ENCODE measurements at places on chromosomes 1 and 21.

- DNase-seq = peak; percentile 85
These were observed 448 bp upstream of the ASAP3 start for GRCh38 chr1:23484253-23485001.

DNA sequence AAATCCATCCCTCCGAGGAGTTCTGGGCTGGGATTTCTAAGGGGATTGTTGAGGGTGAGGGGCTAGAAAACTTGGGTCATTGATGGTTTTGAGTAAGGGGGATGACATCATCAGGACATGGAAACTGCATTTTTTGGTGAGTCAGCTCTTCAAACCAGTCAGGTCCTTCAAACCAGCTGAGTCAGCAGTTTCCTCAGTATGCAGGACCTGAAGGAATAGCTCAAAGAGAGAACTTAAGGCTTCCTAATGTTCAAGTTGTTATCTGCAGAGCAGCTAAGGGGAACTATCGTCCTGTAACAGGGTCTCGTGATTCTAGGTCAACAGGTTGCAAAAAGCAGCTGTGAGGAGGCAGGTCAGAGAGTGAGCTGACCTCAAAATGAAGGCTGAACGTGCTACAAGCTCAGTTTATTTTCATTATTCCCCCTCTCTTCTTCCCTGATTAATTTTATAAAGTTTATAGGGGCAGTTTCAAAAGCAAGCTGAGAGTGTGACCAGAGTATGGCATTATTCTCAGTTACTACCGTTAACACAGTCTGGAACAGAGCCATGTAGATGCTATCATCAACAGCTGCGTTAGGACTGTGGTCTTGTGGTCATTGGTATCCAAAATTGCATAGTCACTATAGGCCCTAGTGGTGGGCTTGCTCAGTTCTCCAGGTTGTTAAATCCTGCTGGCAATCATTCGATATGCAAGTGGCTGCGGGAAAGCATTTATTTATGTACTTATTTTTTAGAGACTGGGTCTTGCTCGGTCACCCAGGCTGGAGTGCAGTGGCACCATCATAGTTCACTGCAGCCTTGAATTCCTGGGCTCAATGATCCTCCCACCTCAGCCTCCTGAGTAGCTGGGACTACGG lies 10.7 kb upstream of the SDC3 start:
- DNase-seq = no peak

- no peak for DNase-seq
These were observed 110.0 kb downstream of the GLUL start for GRCh38 chr1:182281541-182281940.

- no peak for DNase-seq
These were observed 923.2 kb downstream of the LTN1 start for GRCh38 chr21:28069450-28069923.

DNA sequence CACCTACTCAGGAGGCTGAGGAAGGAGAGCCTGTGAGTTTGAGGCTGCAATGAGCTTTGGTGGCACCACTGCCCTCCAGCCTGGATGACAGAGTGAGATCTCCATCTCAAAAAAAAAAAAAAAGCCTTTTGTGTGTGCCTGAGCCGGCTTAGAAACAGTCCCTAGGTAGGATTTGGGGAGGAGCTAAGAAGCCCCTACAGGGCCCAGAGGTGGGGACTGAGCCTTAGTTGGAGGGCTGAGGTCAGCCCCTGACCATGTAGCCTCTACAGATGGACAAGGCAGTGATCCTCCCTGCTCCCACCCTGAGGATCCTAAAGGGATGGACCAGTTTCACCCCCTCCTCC lies 2.5 kb downstream of the ADAMTSL4 start:
- no peak for DNase-seq

DNA sequence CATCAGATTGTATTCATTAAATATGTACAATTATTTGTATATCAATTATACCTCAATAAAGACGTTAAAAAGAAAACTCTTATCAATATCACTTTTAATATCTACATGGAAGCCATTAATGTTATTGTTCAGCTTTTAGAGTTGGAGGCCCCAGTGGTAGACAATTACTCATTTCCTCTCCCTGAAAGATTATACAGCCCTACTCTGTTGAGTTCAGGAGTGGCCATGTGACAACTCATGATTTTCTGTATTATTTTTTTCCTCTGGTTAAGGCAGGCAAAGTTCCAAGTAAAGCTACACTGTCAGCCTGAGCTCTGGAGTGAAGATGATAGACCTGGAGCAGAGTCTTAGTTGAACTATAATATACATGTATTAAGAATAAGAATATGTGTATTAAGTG lies 247.9 kb upstream of the B3GALT2 start:
- no peak for DNase-seq

DNA sequence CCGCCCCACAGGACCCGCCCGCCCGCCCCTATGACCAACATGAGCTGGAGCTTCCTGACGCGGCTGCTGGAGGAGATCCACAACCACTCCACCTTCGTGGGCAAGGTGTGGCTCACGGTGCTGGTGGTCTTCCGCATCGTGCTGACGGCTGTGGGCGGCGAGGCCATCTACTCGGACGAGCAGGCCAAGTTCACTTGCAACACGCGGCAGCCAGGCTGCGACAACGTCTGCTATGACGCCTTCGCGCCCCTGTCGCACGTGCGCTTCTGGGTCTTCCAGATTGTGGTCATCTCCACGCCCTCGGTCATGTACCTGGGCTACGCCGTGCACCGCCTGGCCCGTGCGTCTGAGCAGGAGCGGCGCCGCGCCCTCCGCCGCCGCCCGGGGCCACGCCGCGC lies 7.9 kb upstream of the IBA57 start:
- DNase-seq = no peak

- no peak for DNase-seq
These were observed 65.8 kb upstream of the VAMP3 start for GRCh38 chr1:7705048-7705907.

DNA sequence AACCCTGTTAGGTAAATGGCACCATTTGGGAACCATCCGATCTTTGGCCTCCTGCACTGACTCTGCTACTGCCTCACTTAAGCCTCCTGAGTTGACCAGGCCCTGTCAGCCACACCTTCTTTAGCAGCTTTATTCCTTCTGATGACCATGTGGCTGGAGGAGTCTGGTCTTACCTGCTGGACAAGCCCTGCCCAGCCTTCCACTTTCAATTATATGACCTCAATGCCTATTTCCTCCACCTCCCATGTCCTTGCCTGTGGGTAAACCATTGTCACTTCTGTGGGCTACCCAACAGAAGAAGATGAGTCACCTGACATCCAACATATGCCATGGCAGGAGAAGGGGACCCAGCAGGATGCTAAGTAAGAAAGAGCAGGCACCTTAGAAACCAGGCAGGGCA lies 393.8 kb downstream of the NTNG1 start:
- no peak for DNase-seq

DNA sequence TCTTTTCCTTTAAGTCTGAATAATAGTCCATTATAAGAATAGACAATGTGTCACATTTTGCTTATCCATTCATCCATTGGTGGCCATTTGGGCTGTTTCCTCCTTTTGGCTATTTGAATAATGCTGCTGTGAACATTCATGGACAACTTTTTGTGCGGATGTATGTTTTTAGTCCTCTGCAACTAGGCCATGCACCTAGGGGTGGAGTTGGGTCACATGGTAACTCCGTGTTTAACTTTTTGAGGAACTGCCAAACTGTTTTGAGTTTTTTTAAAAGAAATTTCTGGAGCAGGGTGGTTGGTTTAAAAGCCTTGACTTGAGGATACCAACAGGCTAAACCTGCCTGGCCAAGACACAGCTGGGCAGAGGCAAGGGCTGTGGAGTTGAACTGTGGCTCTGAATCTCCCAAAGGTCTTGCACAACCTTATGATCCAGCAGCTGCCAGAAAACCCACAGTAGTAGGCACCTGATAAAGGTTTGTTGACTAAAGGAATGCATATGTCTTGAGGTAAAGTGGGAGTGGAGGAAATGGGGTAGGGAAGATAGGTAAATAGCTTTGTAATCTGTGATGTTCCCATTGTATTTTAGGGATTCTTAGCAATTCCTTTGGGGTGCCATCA lies 5.6 kb upstream of the RPTN start:
- no peak for DNase-seq

DNA sequence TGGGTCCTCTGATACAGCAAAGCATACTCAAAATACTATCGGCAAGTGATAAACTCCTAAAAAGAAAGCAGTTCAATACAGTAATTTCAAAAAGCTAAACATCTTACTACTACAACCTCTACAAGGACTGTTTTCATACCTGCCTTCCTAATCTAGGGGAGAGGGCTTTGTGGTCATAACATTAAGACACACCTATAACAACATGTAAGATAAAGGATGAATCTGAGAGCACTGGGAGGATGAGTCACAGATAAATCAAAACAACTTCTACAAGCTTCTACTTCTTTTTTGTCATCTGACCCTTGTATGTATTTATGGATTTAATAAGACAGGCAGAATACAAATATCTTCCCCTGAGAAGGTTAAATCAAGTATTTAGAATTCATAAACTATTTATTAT lies 40.0 kb downstream of the LTN1 start:
- DNase-seq = no peak

DNA sequence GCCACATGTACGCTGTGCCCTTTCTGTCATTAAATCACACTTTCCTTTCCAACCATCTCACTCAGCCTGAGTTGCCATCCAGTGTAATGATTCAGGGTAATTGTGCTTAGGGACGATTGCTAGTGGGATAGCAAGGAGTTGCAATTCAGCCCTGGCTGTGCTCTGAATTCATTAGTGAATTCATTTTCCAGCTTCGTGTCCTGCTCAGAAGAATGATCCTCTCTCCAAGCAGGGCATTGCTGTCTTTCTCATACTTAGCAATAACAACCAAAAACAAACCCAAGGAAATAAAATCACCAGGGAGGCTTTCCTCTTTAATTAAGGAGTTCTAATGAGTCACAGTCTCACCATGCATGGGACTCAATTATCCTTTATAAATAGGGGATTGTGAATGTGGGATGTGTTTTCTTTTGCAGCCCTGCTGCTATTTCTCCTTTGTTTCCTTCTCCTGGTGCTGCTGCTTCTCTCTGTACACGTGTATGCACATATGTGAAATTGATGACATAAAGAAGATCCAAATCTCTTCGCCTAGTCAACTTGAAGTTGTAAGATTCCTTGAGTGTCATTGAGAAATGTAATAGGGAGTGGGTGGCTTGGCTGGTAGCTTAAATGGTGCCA lies 167.0 kb downstream of the TSEN15 start:
- no peak for DNase-seq

GRCh38 chr1:29648798-29649188 lies 412.5 kb downstream of the PTPRU start:
- DNase-seq = no peak

DNA sequence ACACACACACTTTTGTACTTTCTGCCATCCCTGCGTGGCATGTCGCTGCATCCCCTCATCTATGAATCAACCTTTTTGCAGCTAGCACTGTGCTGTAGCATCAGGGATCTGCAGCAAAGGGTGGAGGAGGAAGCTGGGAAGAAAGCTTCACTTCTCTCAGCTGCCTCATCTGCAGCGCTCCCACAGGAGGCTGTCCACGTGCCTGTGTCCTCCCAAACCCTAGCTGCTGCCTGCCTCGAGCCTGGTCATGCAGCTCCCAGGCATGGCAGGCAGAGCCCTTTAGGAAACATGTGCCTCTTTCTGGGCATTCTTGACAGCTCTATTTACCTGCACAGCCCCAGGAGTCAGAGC lies 262.1 kb upstream of the SGIP1 start:
- no peak for DNase-seq

- no peak for DNase-seq
These were observed 1093.2 kb upstream of the ADGRL4 start for GRCh38 chr1:80099713-80100112.

- DNase-seq = no peak
These were observed 134.0 kb downstream of the CLEC20A start for GRCh38 chr1:178362747-178363146.

DNA sequence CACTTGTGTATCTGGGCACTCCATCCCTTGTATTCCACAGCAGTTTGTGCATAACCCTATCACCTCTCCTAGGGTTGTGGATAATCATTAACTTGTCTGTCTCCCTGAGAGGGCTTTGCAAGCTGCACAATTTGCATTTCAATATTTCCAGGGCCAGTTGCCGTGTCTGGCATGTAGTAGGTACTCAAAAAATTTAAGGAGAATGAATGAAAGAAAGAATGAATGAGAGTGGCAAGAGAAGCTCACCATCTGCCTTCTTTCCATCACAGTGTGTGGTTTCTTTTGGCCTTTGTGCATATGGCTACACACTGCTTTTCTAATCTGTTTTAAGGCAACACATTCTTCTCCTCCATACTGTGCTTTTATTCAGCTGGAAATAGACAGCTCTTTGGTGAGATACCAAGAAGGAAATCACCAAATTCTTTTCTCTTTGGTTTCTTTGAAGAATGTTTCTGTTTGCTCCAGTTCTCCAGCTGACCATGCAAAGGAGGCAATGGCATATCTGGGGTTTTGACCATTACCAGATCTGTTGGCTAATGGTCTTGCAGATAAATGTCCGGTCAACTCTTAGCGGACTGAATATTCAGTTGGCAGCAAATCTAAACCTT lies 49.4 kb downstream of the NGF start:
- no peak for DNase-seq

GRCh38 chr1:107637101-107637500 lies 327.9 kb downstream of the VAV3 start:
- no peak for DNase-seq

DNA sequence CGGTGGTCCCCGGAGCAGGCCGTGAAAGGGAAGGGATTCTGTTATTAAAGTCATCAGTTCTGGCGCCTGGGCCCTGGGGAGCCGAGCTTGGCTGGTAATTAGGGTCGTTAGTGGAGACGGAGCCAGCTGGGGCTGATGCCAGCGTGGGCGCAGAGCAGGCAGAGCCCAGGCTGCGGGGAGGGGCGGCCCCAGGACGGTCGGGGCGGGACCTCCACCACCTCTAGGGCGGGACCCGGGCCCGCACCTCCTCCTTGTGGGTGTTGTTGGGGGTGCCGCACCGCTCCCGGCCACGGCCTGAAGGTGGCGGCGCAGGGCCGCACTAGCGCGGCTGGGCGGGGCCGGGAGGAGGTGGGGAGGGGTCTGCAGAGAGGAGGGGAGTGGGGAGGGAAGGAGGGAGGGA lies 470.6 kb downstream of the PTPRU start:
- no peak for DNase-seq

GRCh38 chr1:233662575-233663304 lies 48.8 kb downstream of the KCNK1 start:
- DNase-seq = no peak

- DNase-seq = no peak
These were observed 155.8 kb downstream of the DPYD start for GRCh38 chr1:97764991-97765390.

DNA sequence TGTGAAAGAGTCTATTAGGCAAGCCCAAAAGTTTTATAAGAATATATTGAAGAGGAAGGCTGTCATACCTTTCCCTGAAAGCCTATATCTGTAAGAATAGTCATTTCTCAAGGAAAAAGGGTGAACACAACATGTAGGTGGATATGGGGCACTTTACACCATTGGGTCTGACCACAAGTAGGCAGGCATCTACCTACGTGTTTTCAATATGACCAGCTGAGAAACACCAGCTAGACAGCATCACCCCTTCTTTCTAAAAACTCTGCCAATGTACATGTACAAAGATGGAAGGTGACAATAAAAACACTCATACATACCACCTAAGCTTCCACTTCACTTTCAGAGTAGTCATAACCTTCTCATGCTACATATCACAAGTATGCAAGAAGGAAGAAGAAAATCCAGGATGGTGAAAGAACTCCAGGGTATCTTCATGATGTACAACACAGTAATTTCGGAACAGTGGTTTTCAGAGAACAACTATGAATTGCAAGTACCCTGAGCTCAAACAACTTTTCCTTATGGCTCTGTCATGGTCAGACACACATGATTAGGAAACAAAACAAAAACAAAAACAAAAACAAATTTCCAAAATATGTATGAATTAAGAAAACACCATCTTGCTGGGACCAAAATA lies 98.5 kb upstream of the ADGRL2 start:
- no peak for DNase-seq

Measured in stimulated activated CD8-positive, alpha-beta memory T cell treated with anti-CD3 and anti-CD28 coated beads, Interleukin-7, amount 100 ng/mL, for 24 hours (primary cell).